ENCODE measurements at places on chromosomes 13 and 19. TPM values are rescaled to one million over a fixed set of nuclear protein-coding genes. Genes with fewer than 3 reads are reported as not detected.

The SDHAF1 gene
- total RNA-seq, result 20.5 TPM

The NDUFA7 gene
- total RNA-seq, result 59.5 TPM

The CYP2F1 gene
- not detected for total RNA-seq

The TPRX2 gene
- total RNA-seq, result not detected

The EVI5L gene
- 11.8 TPM for total RNA-seq

The MYO16 gene
- 0.17 TPM for total RNA-seq

The HS6ST3 gene
- total RNA-seq, result under 0.01 TPM
